ENCODE measurements at places on chromosomes 6 and 20.

DNA sequence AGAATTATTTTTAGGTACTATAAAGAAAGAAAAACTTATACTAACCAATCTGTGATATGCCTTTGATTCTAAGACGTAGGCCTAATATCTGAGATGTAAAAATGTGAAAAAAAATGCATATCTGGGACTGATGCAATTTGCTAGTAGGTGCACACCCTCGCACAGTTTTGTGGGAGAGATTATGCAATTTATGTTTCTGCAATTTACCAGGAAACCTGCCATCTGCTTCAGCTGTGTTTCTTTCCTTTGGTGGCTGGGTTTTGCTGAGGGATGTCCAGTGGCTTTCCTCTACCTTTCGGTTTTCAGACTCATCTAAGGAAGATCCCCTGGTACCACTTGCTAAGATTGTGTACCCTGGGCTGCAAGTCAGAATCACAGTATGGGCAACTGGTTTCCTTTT is 186.9 kb downstream of the ZFP64 start:
- no peak for DNase-seq

DNA sequence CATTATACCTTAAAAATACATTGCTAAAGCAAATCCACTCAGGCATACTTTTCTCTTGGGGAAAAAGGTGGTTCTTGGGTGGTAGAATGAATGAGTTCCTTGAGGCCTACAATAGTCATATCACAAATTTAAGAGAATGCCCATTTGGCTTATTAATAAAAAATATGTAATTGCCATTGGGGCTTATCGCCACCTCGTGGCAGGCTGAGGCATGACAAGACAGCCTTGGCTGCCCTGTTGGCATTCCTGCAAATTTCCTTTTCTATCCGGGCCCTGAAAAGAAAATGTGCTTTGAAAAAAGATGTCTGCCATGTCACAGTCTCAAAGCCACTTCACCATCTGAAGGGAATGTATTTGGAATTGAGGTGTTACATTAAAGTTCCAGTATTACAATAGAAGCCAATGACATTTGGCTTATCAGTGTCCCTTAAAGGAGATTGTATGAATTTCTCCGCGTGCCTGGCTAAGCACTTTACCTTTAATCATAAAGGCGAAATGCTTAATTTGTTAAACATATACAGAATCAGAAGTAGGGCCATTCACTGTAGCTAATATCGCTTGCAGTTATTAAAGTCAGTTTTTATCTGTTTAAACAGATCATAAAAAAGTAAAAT is 188.3 kb upstream of the ZFP64 start:
- no peak for DNase-seq

DNA sequence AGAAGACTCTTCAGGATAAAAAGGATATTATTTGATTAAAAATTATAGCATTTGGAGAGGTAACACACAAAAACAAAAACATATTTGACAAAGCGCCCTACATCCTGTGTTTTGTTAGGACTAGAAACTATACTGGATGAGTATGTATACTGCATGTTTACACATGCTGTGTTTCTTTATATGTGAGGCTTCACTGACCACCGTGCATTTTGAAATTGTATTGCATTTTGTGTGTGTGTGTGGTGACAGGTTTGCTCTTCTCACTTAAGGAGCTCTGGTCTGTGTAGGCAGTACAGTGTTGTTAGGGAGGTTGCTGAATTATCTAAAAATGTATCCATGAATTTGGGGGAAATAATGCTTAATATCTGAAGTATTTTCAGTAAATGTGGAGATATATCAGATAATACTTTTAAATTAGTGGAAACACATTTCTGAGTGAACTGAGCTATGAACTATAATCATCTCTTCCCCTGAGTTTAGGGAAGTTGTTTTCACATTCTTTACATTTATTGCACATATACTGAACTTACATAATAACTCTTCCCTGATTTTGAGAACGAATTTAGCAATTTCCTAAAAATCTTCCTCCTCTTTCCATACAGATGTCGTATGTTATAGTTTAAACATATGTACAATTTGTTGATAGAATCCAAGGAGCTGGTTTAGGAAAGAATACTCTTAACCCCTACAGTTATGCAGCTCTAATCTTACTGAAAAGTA is 43.3 kb downstream of the TMEM170B start:
- DNase-seq, result no peak

- DNase-seq, result no peak
These were observed 129.9 kb upstream of the RIPOR2 start for GRCh38 chr6:25065666-25066065.

DNA sequence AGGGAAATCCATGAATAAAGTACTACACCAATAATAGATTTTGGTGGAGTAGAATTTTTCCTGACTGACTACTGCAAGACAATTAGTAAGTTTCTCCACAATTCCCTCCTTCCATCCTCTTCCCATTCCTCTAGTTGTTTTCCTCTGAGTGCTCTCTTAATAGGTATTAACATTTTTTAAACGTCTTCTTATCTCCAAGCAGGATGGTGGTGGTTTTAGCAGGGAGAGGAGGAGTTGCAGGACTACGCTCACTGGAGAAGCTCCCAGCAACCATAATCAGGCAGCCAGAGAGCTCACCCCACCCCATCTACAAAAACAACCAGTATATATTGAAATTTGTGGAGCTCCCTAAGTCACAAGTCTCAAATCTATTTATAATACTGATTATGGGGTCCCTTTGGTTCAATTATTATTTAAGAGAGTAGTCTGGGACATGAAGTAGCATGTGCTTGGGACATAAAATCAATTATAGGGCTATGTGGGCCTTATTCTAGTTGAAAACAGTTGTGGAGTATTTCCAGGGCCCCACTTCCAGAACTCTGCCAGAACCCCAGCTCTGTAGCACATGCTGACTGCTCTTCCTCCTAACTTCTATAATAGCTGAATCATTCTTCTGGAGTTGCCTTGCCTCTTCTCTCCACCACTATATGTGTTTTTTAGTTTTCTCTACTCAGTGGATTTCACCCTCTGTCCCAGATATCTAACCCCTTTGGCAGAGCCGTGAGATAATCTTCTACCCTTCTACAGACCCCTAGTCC is 49.8 kb downstream of the MYB start:
- DNase-seq, result no peak

DNA sequence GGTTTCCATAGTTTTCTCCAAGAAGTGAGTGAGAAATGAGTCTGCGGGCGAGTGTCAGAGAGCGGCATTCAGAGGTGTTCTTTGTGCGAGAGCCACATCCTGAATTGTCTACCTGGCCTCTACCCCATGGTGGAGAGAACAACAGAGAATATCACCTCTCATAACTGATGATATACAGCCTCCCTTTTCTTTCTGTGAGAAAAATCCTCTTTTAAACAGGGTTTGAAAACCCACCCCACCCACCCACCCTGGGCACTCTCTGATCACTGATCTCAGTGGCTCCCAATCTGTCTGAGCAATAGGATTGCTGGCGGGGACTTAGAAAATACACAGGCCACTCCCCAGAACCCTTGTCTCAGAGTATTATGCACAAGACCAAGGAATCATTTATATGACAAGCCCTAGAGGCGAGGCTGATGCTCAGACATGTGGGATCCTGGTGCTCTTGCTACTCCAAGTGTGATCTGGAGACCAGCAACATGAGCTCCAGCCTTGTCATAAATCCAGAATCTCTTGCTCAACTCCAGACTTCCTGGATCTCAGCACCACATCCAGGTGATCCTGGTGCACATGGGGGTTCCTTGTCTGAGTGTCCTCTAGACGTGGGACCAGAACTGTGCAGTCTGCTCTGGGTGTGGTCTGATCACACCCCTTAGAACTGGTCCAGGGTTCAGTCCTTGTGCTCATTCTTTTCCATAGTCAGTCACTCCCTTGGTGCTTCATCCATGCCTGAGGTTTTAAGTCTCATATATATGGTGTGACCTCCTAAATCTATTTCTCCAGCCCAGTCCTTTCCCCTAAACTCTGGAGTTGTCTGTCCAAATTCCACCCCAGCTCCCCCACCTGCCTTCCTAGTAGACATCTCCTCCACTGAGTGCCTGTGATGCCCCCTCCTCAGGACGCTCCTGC is 5.3 kb downstream of the HLA-B start:
- DNase-seq, result no peak

DNA sequence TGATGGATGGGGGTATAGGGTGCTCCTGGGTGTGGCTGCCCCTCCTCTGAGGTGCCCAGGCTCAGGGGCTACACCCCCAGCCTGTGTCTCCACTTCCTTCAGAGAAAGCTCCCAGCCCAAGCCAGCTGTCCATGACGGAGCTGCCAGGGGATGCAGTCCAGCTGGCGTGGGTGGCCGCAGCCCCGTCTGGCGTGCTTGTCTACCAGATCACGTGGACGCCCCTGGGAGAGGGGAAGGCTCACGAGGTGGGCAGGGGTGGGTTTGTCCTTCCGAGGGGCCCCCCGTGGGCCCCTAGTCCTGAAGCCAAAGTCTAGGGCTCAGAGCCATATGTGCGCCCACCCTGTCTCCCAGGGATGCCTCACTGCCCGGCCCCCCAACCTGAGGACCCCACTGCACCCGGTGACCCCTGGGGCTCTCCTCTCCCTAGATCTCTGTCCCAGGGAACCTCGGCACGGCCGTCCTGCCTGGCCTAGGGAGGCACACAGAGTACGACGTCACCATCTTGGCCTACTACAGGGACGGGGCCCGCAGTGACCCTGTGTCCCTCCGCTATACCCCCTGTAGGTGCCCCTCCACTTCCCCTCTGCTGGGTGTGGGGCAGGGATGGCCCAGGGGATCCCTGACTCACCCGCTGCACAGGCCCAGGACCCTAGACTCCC is 19.8 kb downstream of the COL20A1 start:
- no peak for DNase-seq

DNA sequence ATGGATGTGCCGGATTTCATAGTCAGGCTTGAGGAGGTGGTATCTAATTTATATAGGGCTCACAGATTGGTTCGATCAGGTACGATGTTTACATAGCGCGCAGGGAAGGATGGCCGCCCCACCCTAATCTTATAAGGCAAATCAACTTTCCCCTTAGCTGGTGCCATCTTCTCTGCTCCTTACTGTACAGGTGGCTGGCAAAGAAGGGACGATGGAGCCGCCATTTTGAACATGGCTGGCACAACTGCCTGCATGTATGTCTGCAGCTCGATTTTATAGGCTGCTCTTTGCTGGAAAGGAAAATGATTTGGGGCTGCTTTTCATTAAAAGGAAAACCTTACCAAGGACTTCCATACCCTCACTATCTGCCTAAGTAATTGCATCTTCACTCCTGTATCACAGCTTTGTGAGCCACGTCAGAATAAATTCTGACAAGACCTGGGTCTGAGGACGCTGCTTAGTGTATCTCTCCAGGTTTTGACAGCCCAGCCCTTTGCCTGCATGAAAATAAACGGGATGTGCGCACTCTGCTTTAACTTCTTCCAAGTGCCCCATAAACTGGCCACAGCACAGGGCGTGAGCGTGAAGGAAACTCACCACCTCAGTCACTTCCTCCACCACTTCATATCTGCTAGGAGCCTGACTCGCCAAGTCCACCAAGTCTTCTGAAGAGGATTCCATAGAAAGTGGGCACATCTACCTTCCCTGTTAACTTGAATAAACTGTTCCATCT is 109.4 kb upstream of the ARMC2 start:
- no peak for DNase-seq

GRCh38 chr6:52990342-52990741 is 4.7 kb downstream of the GSTA4 start:
- DNase-seq, result no peak

- DNase-seq, result no peak
These were observed 29.5 kb downstream of the MYLK4 start for GRCh38 chr6:2721219-2721618.

DNA sequence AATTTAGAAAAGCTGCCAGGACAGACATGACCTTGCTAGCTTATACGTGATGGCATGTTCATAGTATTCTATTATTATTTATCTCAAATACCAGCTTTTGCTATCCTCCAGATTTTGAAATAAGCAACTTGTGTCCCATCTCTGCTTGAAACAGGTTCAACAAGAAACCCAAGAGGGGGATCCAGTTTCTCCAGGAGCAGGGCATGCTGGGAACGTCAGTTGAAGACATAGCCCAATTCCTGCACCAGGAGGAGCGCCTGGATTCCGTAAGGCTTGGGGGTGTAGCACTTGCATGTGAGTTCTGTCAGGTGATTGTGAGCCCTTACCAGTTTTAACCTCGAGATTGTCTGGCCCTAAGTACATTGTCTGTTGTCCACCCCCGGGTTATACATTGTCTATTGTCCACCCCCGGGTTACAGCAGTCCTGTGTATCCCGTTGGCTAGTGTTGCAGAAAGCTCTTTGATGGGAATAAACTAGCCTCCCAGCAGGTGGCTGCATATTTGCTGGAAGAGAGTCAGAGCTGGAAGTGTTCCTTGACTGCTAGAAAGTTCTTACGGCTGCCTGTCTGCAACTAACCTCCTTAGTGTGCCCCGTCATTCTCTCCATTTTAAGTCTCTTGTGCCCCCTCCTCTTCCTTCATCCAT is 61.4 kb upstream of the CSE1L start:
- DNase-seq, result no peak

- DNase-seq, result no peak
These were observed 597 bp downstream of the LY86 start for GRCh38 chr6:6588924-6589709.

DNA sequence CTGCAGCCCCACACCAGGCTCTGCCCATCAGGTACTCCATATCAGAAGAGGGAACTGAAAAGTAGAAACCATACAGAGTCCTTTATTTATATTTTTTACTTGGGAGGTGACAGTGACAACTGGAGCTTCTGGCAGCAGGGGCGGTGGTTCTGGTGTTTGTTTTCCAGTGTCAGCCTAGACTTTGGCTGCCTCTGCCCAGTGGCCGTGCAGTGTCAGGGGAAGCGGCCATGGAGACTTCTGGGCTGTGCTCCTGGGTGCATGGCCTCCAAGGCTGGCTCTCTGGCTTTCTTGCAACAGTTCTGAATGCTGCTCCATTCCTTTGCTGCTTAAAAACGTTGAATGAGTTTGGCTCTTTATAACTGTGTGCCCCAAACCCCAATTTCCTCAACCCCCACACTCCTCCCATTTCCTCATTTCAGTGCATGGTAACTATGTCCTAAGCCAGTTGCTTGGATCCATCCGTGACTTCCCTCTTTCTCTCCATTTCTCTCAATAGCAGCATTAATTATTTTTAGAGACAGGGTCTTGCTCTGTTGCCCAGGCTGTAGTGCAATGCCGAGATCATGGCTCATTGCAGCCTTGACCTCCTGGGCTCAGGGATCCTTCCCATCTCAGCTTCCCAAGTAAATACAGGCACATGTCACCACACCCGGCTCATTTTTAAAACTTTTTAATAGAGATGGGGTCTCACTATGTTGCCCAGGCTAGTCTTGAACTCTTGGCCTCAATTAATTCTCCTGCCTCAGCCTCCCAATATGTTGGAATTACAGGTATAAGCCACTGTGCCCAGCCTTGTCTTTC is 141.1 kb upstream of the SGK1 start:
- no peak for DNase-seq

DNA sequence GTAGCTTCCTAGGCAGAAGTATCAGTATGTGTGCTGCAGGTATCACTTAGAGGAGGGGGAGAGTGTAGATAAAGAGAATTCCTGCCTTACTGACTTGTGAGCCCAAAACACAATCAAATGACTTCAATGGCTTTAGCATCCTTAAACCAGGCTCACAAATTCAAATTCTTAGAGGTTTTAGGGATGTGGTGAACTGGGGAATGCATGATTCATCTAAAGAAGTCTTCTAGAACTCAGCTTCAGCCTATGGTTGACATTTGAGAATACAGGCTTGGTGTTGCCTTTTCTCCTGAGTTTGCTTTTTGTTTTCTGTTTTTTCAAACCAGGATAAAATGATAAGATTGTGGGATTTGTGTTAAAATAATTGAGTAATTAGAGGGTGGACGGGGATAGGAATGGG is 14.4 kb downstream of the SNRPC start:
- no peak for DNase-seq

GRCh38 chr20:4069751-4070150 is 54.4 kb upstream of the RNF24 start:
- no peak for DNase-seq

GRCh38 chr6:146154197-146154596 is 125.3 kb downstream of the GRM1 start:
- DNase-seq, result no peak
